Stimulated activated CD4-positive, alpha-beta T cell treated with anti-CD3 and anti-CD28 coated beads, Interleukin-2, amount 100 ng/mL, for 48 hours (primary cell): ENCODE measurements at places on chromosomes 1 and 21.
A peak's percentile ranks its signal among the peaks of the same experiment; 100 is the strongest.

DNA sequence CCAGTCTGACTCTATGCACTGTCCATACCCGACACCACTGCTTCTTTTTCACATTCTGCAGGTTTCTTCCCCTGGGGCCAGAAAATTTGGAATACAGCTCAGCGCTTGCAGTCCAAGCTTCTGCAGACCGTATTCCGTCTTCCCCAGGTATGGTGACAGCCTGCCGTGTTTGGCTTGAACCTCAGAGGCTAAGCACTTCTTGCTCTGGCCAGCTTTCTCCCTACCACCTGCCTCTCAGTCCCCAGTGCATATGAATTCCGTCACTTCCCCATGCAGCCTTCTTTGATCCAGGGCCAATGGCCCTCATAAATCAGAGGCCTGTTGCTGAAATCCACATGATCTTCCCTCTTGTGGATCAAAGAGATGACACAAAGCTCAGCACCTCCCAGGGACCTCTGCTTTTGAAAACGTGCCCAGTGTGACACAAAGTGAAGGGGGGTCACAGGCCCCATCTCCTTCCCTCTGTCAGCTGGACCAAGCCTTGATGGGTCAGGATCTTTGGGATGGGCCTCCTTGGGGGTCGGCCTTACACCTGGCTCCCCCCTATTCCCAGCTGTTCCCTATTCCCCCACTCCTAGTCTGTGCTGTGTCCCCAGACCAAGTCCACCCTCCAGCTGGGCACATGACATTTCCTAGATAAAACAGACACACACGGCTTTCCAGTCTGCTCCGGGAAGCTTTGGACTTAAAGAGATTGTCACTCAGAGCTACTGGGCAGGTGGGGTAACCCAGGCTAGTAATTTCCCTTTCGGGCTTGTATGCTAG lies 66.6 kb downstream of the HMGB4 start:
- DNase-seq = no peak

- peak; percentile 24 for DNase-seq
Observed at GRCh38 chr1:23167353-23168078, 1.1 kb downstream of the LUZP1 start.

GRCh38 chr1:183946320-183946613 lies 91.3 kb downstream of the COLGALT2 start:
- no peak for DNase-seq

- DNase-seq = no peak
Observed at GRCh38 chr1:37147906-37148305, 113.6 kb upstream of the GRIK3 start.

- DNase-seq = no peak
Observed at GRCh38 chr1:180424848-180425457, 77.4 kb downstream of the ACBD6 start.

GRCh38 chr1:40783001-40783905 lies at the start of gene KCNQ4:
Gene KCNQ4 (plus strand): TSS chr1:40783787. CDS start chr1:40784094, 307 bp downstream.
- peak; percentile 13 for DNase-seq
